Stomach (tissue), 19 donors: ENCODE measurements at places on chromosomes 12 and 14.

- no peak for DNase-seq
These were observed 194.1 kb upstream of the RASSF8 start for GRCh38 chr12:25764409-25764808.

DNA sequence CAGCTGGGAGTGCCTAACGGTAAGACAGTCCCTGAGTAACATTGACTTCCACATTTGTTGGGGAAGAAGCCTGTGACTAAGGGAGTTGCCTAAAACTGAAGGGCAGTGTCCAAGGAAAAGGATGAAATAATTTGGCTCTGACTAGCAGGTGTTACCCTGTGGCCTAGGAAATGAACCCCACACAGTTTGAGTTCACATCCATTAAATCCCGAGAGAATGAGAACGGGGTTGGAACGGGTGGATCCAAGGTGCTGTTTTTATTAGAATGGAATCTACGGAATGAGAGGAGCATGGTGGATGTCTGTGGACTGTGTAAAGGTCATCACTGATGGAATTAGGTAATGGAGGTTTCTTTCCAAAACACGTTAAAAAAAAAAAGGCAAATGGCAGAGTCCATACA lies 324.0 kb downstream of the MED13L start:
- no peak for DNase-seq

DNA sequence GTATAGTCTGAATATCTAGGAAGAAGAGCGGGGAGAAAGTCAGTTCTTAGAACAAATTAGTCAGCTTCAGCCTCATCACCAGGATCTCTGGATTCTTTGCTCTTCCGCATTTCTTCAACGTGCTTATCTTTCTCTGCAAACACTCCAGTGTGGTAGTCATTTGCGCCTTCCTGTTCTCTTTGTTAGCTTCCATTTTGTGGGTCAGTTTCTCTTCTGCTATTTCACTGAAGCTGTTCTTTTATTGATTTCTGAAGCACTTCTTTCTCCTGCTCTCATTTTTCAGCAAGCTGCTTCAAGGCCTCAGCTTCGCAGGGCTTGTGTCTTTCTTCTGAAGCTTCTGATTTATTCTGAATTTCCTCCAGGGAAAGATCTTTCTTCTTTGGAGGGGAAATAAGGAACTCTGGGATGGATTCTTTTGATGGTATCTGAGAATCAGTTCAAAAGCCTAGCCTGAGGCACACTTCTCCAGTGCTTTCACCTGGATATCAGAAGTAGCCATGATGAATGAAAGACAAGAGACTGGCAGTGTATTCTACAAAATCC lies 13.5 kb downstream of the AMN1 start:
- no peak for DNase-seq

- DNase-seq: no peak
These were observed 23.4 kb downstream of the COQ6 start for GRCh38 chr14:73973497-73973896.

GRCh38 chr14:92254786-92255185 lies 68.2 kb upstream of the SLC24A4 start:
- no peak for DNase-seq

- DNase-seq: no peak
These were observed 467.1 kb downstream of the RAD51B start for GRCh38 chr14:68286667-68287066.

- DNase-seq: no peak
These were observed 47.8 kb downstream of the VRK1 start for GRCh38 chr14:96844857-96845570.

DNA sequence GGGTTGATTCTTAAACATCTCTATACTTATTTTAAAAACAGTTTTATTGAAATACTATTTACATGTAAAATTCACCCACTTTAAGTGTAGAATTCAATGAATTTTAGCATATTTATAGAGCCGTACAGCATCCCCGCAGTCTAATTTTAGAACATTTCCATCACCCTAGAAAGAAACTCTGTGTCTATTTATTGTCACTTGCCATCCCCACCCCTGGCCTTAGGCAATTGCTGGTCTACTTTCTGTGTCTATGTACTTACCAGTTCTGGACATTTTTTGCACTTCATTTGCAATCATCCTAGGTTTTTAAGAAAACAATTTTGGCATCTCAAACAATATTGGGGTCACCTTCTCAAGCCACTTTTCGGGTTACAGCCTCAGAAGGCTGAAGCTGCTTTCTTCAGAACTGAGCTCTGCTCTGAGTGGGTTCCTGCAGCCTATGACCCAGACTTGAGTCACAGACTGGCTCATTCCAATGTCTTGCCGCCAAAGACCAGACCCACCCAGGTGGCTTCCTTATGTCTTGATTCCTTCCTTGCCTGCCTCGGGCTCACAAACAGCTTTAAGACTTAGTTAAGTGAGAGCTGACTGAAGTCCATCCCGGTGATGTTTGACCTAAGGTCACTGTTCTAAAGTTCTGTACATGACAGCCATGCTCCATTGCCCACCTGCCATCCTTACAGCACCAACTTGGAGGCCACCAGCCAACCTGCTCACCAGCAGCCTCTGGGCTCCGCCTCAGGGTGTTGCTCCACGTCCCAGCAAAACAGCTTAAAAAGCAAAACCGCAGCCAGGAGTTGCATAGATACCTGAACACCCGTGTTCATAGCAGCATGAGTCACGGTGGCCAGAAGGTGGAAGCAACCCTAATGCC lies 131.5 kb downstream of the CHST11 start:
- DNase-seq: no peak

DNA sequence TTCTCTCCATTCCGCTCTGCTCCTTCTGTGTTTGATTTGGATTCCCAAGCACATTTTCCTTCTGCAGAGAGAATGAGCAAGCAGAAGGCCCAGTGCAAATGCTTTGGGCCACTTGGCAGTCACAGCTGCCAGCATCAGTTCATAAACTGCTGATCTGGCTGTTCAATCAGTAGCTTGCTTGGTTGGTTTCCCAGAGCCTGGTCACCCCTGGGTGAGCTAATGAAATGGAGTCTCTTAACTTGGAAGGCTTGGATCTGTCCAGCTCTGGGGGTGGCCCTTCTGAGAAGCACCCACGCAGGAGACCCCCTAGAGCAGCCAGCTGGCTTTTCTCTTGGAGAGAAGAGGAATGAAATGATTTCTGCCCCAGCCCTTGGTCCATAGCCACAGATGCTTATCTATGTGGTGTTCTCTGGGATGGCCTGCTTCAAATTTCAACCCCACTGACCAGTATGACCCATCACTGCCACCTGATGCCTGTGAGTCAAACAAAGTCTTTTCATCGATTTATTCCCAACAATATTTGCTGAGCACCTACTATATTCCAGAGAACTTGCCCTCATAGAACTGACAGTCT lies 30.3 kb downstream of the FAIM2 start:
- DNase-seq: peak; percentile 41

GRCh38 chr14:77889971-77890442 lies 90.1 kb downstream of the ADCK1 start:
- no peak for DNase-seq

DNA sequence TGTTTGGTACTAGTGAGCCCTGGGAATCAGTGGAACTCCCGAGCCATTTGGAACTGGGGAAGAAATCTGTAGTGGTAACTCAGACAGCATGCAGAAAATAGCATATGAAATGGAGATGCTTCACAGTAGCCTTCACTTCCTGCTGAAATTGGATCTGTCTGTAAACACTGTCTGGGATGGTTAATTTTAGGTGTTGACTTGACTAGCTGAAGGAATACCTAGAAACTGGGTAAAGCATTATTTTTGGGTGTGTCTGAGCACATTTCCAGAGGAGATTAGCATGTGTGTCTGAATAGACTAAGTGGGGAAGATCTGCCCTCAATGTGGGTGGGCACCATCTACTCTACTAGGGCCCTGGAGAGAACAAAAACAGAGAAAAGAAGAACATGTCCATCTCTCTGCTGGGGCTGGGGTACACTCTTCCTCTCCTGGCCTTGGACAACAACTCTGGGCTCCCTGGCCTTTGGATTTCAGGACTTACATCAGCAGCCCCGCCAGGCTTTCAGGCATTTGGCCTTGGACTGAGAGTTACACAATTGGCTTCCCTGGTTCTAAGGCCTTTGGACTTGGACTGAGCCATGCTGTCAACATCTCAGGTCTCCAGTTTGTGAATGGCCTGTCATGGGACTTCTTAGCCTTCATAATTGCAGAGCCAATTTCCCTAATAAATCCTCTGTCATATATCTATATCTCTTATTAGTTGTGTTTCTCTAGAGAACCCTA lies 14.0 kb upstream of the CRADD start:
- DNase-seq: no peak

GRCh38 chr12:52464897-52465296 lies 8.7 kb downstream of the KRT6C start:
- peak; percentile 31 for DNase-seq

GRCh38 chr12:113098441-113099028 lies 37.0 kb downstream of the RASAL1 start:
- DNase-seq: peak; percentile 90

- DNase-seq: no peak
These were observed 186.6 kb upstream of the RMST start for GRCh38 chr12:97275728-97276590.

- no peak for DNase-seq
These were observed 24.2 kb upstream of the NEDD1 start for GRCh38 chr12:96882862-96883261.

GRCh38 chr14:68028075-68028474 lies 208.5 kb downstream of the RAD51B start:
- no peak for DNase-seq

GRCh38 chr14:36981832-36982529 lies 190.4 kb downstream of the SLC25A21 start:
- no peak for DNase-seq

- DNase-seq: no peak
These were observed 17.2 kb downstream of the NAV3 start for GRCh38 chr12:77847680-77848431.

- DNase-seq: no peak
These were observed 39.3 kb downstream of the RBM19 start for GRCh38 chr12:113926788-113927187.

DNA sequence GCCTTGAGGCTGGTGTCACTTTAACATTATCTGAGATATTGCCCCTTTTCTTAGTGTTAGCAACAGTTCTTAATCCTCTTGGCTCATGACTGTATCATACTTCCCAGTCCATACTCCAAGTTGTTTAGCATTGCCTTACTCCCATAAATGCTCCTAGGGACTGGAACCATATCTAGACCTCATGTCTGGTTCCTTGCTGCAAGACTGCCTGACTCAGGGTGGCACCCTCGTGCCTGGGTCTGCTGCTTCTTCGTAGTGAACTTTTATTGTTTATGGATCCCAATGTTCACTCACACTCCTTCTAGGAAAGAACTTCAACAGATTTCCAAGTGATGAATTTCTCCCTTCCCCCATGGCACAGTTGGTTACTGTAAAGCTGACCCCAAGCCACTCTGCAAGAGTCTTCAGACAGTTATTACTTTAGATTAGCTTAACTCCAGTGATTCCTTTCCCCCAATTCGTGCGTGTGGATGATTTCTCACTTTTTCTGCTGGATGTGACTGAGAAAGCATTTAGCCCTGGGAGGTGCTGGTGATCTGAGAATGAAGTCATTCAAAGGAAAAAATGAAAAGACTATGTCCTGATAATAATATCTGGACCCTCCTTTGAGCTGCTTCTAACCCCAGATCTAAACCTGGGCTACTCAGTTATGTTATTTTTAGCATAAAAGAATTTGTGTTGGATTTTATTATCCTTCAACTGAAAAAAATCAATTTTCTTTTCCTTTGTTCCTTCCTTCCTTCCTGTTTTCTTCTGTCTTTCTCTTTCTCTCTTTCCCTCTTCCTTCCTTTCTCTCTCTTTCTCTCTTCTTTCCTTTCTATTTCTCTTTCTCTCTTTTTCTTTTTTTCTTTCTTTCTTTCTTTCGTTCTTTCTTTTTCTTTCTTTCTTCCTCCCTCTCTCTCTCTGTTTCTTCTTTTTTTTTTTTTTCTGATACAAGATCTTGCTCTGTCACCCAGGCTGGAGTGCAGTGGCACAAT lies 47.5 kb upstream of the PPP1R12A start:
- DNase-seq: no peak

DNA sequence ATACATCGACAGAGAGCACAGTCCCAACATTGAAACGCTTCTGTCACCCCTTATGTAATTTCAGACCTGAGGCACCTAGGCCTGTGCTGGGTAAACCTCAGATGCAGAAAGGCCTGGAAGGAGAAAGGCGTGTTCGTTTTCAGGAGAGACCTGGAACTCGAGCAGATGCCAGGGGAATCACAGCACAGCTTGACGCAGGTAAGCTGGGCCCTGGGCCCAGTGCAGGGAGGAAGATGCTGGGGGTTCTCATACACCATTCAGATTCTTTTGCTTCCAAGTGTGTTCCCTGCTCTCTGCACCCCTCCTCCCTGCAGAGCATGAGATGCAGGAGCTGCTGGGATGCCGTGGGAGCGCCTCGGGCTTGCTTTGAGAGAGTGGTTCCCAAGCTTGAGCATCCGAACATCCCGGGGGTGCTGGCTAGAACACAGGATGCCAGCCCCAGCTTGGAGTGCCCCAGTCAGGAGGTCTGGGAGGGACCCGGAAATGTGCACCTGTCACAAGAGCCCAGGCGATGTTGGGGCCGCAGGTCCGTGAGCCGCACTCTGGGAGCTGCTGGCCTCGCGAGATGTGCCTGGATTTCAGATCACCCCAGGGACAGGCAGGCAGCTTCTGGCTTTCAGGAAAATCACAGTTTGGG lies 35.9 kb downstream of the FZD10 start:
- DNase-seq: peak; percentile 22

DNA sequence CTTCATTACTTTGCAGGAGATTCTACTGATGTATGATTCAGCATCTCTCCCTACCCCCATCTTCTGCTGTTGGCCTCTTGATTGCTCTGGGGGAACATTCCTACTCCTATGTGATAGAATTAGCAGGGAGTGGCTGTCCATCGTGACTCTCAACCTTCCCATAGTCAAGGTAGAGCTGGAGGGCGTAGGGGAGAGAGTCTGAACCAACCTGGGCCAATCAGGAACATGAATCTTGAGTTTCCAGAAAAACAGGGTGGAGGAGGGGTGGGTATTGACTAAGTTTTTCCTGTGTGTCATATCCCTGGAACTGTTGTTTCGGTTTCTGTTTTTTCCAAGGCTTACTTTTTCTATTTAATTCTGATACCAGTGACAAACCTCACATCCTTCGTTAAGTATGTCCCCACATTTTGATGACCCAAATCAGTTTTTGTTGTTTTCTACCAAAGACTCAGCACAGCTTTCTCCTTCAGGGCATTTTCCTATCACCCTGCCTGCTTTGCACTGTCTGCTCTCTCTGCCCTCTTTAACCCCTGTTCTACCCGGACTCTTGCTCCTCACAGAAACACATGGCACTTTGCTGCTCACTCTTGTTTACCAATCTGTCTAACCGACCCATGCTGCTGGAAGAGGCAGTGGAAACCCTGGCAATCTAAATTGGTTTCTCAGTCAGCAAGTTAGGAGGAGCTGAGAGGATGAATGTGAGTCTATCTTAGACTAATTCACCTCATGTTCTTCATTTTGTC lies 1428.3 kb downstream of the AACS start:
- DNase-seq: no peak
